ENCODE measurements at places on chromosomes 16 and 17.

GRCh38 chr17:37239690-37240334 lies 136.0 kb upstream of the C17orf78 start:
- peak; percentile 8 for DNase-seq

GRCh38 chr16:29141586-29142324 lies 156.9 kb downstream of the LAT start:
- DNase-seq: no peak

GRCh38 chr17:39659279-39660010 lies 5.7 kb upstream of the TCAP start:
- no peak for DNase-seq

- DNase-seq: no peak
These were observed 5.2 kb downstream of the SNX20 start for GRCh38 chr16:50675686-50676610.

- no peak for DNase-seq
These were observed 310.6 kb downstream of the MAP2K6 start for GRCh38 chr17:69725146-69725545.

DNA sequence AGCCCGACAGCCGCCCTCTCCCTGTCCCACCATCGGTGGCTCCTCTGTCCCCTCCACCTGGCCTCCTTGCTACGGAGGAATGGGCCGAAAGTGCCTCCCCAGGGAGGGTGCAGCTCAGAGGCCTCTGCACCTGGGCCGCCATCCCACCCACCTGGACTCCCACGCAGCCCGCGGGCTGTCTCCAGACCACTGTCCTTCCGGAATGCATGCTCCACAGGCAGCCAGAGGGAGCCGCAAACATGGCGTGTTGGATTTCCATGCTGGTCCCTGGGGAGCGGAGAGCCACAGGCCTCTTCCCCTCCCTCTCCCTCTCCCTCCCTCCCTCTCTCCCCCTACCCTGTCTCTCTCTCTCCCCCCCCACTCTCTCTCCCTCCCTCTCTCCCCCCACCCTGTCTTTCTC lies 3.0 kb downstream of the SSTR5 start:
- no peak for DNase-seq

- DNase-seq: peak; percentile 24
These were observed 14.4 kb downstream of the EPOP start for GRCh38 chr17:38660097-38661025.

DNA sequence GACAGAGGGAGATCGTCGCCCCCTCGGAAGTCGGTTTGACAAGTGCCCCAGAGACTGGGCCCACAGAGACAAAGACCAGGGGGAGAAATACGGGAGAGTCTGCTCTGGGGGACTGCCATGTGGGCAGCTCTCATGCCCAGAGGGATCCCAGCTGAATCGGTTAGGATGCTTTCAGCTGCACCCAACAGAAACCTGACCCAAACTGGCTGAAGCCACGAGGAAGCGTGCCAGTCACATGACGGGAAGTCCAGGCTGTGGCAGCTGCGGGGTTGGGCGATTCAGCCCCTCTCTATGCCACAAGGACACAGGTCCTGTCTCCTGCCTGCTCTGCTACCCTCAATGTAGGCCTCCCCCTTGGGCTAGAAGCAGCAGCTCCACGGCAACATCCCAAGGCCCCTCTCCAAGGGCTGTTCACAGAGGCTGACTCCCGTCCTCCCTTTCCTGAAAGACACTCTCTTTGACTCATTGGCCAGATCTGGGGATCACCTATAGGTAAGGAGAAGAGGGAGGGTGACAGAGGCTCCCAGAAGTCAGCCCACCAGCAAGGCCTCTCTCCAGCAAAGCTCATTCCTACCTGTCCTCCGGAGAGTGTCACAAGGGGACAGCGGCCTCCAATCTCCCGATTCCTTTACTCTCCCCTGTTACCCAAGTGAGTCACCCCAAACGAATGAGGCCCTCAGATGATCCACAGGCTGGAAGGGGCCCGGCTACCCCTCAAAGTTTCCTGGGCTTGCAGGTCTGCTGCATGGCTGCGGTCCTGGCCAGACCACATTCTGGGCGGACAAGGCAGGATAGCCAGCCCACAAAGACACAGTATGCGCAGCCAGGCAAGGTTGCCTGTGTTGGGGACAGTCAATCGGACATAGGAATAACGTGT lies 75.8 kb downstream of the RBFOX3 start:
- DNase-seq: no peak

- no peak for DNase-seq
These were observed 51.2 kb downstream of the SOX9 start for GRCh38 chr17:72171703-72172667.

- no peak for DNase-seq
These were observed 14.6 kb upstream of the PITPNA start for GRCh38 chr17:1577182-1577581.

GRCh38 chr17:59435238-59435637 lies 103.8 kb downstream of the YPEL2 start:
- DNase-seq: no peak

DNA sequence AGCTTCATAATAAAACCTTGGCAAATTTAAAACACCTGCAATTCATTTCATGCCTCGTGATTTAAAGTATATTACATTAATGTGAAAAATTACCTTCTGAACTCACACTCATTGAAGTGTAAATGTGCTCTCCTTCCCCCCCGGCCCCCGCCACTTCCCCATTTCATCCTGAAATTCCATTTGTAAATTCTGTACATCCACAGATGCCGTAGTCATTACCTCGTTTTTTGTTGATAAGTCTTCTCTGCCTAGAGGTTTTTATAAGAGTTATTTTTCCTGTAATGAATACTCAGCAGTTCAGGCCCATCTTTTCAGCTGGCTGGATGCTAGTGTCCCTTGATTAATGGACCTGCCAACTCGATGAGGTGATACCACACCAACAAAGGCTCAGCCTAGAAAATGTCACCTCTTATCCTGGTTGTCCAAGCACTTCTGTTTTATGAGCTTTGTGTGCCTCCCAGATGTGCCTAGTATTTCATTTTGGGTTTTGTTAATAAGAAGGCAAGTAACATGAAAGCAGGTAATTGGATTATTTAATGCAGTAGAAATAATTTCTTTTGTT lies 64.8 kb upstream of the KIFC3 start:
- peak; percentile 71 for DNase-seq

DNA sequence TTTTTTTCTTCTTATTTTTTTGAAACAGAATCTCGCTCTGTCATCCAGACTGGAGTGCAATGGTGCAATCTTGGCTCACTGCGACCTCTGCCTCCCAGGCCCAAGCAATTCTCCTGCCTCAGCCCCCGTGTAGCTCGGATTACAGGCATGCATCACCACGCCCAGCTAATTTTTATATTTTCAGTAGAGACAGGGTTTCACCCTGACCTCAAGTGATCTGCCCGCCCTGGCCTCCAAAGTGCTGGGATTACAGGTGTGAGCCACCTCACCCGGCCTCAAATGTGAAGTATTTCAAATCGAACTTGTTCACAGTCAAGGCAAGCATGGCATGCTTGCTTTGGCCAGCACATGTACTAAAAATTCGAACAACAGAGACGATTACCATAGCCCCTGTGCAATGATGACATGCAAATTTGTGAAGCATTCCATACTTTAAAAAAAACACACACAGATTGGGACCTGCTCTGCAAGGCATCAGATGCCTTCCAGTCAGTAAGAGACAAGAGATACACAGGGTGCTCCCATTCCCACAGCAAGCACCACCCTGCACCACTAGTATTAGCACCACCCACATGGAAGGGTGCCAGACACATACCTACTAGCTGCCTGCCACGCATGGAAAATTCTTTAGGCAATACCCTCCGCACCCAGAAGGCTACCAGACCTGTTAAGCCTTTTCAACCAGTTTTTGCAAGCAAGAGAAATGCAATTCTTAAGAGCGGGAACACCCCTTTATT lies 47.2 kb downstream of the ANKRD11 start:
- peak; percentile 71 for DNase-seq

DNA sequence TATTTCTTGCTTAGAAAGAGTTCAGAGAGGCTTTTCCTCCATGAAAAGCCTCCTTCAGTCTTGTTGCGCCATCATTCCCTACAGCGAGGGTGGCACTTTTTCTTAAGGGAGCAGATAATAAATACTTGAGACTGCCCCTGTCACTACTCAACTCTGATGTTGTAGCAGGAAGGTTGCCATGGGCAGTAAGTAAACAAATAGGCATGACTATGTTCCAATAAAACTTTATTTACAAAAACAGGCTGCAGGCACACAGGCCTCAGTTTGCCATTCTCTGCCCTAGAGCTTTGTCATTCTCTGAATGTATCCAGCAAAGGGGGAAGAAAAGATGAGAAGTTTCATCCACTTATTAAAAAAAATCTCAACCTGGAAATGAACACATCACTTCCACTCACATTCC lies 60.4 kb downstream of the MYOCD start:
- no peak for DNase-seq

GRCh38 chr16:77077256-77077922 lies 113.6 kb upstream of the MON1B start:
- DNase-seq: no peak

- DNase-seq: no peak
These were observed 13.7 kb downstream of the GPR179 start for GRCh38 chr17:38329808-38330730.

- no peak for DNase-seq
These were observed 1.1 kb downstream of the C17orf107 start for GRCh38 chr17:4900231-4901107.

DNA sequence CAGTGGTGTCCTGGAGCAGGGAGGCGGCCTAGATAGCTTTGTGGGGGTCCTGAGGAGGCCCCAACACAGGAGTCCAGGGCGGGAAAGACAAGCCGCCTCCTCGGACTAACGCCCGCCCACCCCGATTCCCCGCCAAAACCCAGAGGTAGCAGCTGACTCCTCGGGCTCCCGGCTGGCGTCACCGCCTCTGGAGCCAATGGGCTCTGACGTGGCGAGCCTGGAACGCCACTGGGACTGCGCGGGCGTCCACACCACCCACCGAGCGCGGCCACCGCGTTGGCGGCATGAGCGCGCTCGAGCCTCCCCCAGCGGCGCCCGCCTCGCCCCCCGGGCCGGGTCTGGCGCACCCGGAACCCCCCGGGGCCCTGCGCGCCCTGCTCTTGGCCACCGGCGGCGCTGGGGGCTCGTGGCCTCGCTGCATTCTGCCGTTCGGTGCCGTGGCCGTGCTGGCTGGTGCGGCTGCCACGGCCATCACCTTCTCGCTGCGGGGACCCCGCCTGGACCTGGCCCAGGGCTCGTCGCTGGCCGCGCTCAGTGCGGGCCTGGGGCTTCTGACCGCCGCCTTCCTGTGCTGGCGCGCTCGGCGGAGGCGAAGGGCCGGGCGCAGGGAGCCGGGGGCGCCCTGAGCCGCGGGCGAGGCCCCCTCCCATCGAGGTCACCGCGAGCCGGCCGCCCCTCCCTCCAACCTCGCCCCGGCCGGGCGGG lies 3.4 kb upstream of the NTN3 start:
- DNase-seq: peak; percentile 82

DNA sequence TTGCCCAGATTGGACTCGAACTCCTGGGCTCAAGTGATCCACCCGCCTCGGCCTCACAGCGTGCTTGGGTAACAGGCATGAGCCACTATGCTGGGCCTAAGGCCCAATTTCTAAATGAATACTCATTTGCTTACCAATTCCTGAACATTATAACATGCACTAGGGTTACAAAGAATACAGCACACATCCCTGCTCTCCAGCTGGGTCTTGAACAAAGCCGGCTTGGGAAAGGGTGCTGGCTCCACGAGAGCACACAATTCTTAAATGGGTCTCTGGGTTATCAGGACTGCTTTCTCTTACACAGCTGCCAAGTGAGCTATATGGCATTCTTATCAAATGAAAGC lies 58.3 kb downstream of the HIC1 start:
- no peak for DNase-seq

DNA sequence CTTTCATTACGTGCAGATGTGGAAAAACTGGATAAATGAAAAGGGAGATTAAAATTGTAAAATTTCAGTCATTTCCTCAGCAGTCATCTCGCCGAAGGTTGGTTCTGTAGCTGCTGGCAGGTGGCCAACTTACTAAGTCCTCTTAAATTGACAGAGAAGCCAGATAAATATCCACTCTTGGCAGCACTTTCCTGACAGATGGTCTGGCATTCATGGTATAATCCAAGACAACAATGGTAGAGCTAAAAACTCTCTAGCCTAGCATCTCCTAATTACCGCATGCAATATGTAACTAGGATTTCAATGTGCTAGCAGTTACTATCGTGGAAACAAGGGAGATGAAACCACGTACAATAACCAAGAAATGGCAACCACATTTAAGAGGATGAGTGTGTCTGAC lies 306.3 kb downstream of the CNTNAP4 start:
- DNase-seq: no peak

GRCh38 chr17:78380370-78380769 lies 1.9 kb downstream of the PGS1 start:
- DNase-seq: no peak

- DNase-seq: no peak
These were observed 949.6 kb upstream of the GOT2 start for GRCh38 chr16:59683709-59684108.

DNA sequence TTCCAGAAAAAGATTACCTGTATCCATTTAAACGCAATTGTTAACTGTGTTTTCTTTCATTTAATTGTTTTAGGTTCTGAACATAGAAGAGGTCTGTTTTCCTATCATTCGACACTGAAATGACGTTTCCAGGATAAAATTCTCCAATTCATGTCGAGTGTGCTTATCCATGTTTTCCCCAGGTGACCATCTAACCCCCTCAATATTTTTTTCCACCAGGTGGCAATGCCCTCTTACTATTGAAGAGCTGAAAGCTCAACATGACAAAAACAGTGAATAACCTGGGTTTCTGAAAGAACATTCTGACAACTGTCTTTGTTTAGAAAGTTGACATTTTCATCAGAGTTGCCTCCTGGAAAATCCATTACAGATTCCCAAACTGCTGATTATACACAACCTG lies 948.7 kb downstream of the KCNJ2 start:
- peak; percentile 12 for DNase-seq

DNA sequence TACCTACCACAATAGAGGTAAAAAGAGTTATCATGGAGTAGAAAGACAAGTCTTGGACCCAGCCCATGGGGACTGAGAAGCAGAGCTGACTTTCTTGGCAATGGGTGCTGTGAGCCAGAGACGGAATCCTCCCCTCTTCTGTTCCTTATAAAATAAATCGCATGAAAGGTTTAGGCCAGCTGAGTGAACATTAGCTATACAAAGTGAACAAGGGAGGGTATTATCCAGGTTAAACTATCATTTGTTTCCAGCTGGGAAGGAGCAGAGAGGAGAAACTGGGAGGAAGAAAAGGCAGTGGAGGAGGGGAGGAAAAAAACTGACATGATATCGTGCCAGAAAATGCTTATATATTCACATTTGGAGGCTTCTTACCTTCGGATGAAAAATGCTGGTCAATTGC lies 13.3 kb upstream of the PAFAH1B1 start:
- no peak for DNase-seq

GRCh38 chr16:72455743-72456659 lies 284.0 kb upstream of the PMFBP1 start:
- DNase-seq: no peak

GRCh38 chr17:78485290-78486168 lies 91.7 kb downstream of the DNAH17 start:
- DNase-seq: no peak

- no peak for DNase-seq
These were observed at the start of gene HOXB8 for GRCh38 chr17:48615047-48615962. HOXB8 (minus strand) TSS chr17:48615292; CDS start chr17:48614704, 588 bp downstream.
